ENCODE measurements at places on chromosomes 3 and 15.

DNA sequence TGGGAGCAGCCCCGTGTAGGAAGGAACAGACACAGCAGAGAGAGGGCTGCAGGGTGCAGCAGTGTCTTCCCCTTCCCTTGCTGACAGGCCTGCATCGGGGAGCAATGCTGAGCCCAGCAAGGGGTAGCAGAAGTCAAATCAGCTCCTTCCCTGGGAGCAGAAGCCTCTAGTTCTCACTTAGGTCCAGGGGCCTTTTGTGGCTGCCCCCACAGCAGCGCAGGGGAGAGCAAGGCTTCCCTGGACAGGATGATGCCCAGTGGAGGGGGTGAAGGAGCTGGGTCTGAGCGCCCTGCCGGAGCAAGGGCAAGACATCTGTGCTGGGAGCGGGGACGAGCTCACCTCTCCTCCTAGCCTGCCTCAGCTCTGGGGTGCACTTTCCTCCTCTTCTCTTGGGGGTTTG lies 827 bp downstream of the PLCB2 start:
- no peak for DNase-seq

DNA sequence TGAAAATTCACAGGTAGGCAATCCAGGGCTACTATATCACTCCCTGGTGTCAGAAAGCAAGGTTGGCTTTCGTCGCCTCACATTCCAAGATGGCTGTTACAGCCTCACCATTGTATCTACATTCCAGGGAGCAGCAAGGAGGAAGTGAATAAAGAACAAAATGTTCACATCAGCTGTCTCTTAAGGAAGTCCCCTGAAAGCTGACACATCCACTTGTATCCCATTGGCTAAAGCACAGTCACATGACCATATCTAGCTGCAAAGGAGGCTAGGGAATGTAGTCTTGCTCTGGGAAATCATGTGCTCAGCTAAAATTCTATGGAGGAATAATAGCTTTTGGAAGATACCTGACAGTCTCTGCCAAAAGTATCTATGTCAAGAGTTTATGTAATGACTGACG lies 12.8 kb upstream of the GATA2 start:
- no peak for DNase-seq

DNA sequence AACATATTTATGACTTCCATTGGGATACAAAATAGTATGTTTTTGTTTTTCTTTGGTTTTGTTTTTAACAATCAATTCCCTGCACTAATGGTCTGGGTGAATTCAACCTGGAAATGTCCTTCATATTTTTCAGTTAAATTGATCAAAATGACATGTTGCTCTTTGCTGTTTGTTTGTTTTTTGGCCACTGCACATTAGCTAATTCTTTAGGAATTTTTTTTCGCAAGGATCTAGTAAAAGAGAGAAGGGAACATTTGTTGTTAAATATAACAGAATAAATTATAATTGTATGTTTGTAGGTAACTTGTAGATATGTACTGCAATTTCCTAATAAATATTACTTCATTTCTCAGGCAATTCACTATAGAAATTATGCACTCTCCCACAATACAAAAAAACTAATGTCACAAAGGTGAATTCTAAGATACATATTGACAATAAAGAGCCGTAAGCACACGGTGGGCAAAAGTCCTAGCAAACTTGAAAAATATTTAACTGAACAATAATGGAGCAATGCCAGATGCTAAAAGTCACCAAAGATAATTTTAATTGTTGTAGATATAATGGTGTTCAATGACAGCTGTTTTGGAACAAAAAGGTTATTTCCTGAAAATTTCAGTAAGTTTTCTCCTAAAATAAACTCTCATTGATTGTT lies 21.4 kb upstream of the PPARG start:
- DNase-seq: no peak

DNA sequence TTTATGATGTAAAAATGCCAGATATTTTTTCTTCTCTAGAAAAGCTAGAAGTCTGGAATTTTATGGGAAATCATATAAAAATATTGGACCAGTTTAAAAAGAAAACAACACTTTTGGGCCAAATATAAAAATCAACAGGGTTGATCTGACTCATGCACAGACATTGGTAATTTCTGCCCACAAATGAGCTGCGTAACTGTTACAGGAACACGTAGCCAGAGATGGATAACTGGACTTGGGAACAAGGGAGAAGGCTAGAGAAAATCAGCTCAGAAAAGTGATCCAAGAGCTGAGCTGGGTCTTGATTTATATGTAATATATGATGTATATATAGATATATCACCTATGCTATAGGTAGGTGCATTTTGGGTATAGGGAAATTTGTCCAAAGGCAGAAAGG lies 36.8 kb upstream of the NAALADL2 start:
- DNase-seq: no peak

DNA sequence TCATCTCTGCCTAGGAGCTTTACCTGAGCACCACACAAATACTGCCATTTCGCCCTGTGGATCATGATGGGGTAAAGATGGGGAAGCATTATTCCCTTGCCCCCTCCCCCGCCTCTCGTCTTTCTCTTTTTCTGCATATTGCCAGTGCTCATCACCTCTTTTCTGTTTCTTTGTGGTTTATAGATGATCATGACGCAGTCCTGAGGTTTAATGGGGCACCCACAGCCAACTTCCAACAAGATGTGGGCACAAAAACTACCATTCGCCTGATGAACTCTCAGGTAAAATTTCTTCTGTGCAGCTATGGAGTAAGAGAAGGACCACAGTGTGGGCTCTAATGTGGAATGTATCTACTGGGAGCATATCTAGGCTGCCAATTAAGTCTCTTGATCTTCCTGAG lies 88.2 kb downstream of the RPL39L start:
- no peak for DNase-seq

DNA sequence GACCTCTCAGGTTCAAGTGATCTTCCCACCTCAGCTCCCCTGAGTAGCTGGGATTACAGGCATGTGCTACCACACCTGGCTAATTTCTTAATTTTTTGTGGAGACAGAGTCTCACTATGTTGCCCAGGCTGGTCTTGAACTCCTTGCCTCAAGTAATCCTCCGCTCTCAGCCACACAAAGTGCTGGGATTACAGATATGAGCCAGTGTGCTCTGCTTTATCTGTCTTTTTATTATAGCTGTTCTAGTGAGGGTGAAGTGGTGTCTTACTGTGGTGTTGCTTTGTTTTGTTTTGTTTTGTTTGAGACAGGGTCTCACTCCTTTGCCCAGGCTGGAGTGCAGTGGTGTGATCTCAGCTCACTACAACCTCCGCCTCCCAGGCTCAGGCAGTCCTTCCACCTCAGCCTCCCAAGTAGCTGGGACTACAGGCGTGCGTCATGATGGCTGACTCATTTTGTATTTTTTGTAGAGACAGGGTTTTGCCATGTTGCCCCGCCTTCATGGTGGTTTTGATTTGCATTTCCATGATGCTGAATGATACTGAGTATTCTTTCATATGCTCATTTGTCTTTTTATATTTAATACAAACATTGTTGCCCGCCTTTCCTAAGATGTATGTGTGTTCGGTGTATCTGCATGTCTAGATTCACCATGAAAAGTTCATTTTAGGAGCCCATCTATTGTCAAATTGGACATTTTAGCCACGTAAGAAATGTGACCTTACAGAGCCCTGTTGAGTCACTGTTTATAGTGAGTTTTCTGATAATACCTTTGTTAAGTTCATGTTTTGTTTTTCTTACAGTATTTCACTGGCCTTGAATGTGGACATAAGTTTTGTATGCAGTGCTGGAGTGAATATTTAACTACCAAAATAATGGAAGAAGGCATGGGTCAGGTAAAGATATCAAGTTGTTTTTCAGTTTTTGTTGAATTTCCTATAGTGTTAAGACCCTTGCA lies 80.6 kb downstream of the ARIH1 start:
- DNase-seq: no peak

GRCh38 chr15:82641129-82641798 lies 5.9 kb downstream of the CPEB1 start:
- no peak for DNase-seq

GRCh38 chr3:53581671-53582070 lies 87.3 kb downstream of the CACNA1D start:
- no peak for DNase-seq

- no peak for DNase-seq
Observed at GRCh38 chr3:48472673-48472922, 26.1 kb downstream of the ATRIP start.

DNA sequence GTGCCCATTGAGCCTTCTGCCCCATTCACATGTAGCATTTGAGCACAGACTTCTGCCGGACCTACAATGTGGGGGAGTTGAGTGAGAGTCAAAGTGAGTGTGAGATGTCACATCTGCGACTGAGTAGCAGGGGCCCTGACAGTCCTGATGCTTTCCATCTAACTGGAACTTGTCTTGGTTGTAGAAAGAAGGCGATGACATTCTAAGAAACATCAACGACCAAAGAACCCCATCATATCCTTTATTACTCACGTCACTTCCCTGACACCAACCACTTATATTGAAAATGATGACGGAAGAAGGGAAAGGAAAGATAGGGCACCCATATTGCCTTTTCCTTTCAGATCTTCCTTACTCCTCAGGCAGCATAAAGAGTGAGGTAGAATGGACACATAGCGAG lies 30.5 kb downstream of the SMAD3 start:
- DNase-seq: no peak

DNA sequence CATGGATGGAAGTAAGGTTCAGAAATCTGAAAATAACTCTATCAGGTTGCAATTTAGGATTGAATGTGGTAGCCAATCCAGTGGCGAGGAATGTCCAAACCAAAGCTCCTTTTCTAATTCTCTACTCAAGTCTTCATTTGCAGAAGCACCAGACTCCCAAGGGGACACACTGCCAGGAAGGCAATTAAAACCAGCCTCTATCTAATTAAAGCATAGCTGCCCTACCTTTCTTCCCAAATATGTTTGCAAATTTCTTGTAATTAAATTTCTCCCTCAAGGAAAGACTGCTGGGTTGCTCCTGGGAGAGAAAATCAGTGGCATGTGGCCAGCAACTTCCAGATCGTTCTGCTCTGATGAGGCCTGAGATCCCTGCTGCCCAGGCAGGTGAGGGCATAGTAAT lies 153.4 kb upstream of the MCTP2 start:
- no peak for DNase-seq

DNA sequence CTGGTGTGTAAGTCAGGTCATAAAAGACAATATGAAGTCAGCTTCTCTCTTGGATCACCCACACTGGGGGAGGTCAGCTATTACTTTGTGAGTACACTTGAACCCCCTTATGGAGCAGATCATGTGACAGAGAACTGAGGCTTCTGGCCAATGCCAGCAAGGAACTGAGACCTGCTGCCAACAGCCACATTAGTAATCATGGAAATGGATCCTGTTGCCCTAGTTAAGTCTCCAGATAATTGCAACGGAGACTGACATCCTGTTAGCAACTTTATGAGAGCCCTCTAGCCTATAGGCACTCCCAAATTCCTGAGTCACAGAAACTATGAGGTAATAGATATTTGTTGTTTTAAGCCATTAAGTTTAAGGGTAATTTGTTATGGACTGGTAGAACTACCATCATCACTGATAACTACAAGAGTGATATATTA lies 110.4 kb upstream of the GMNC start:
- DNase-seq: no peak

DNA sequence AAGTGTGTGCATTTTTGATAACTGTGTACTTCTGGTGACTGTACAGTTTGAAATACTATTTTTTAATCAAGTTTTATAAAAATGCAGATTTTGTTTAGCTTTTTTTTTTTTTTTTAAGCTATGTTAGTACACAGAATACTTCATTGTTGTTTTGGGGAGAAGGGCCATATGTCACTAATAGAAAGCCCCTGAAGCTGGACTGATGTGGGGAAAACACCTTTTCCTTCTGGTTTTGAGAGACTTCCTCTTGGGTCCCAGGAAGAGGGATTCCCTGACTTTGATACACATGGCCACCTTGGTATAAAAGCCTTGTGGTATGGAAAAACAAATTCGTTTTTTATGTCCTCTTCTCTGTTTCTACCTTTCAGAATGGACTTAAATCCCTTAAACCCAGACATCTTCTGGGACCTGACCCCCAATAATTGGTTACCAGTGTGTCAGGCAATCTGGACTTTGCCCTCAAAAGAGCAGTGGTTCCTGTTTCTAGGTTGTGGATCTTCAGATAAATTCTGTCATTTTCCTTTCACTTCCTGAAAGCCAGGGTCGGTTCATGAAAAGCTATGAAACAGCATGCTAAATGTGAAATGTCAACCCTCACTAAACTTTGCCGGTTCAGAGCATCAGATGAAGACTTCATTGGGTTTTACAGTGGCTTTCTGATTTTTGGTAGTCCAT lies 31.1 kb upstream of the BLOC1S6 start:
- no peak for DNase-seq

DNA sequence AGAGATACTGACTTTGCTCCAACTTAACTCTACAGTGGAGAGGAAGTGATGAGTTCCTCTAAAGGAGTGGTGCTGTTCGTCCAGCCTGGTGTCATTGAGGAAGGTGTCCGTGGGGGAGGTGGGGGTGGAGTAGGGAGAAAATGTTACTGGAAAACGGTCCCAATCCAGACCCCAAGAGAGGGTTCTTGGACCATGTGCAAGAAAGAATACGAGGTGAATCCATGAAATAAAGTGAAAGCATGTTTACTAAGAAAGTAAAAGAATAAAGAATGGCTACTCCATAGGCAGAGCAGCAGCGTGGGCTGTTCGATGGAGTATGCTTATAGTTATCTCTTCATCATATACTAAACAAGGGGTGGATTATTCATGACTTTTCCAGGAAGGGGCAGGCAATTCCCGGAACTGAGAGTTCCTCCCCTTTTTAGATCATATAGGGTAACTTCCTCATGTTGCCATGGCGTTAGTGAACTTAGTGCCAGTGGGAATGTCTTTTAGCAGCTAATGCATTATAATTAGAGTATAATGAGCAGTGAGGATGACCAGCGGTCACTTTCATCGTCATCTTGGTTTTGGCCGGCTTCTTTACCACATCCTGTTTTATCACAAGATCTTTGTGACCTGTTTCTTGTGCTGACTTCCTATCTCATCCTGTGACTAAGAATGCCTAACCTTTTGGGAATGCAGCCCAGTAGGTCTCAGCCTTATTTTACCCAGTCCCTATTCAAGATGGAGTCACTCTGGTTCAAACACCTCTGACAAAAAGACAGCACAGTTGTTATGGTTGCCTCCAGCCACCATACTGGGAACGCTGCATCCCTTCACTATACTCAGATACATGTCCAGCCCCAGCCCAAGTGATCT lies 38.6 kb downstream of the CLEC3B start:
- no peak for DNase-seq

DNA sequence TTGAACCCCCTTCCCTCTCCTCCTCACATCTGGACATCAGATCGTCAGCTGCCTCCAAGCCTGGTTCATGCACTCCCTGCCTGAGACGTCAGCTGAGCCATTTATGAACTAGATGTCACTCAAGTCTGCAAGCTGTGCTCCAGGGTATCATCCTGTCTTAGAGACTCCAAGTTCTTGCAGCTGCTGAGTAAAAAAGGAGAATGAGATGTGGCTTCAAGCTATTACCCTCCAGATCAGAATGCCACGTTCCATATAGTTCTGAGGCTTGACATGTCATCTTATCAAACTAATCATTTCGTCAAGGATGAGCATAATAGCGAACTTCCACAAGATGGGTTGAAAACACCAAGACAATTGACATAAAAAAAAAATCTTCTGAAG lies 766.3 kb downstream of the TBL1XR1 start:
- no peak for DNase-seq

Data from CD4-positive, alpha-beta T cell treated with Interleukin-6 at 100 ng/mL for 8 hours (primary cell).